CD4-positive, alpha-beta T cell treated with Interleukin-1 beta for 1 hour (primary cell): ENCODE measurements at places on chromosomes 7 and 10.

DNA sequence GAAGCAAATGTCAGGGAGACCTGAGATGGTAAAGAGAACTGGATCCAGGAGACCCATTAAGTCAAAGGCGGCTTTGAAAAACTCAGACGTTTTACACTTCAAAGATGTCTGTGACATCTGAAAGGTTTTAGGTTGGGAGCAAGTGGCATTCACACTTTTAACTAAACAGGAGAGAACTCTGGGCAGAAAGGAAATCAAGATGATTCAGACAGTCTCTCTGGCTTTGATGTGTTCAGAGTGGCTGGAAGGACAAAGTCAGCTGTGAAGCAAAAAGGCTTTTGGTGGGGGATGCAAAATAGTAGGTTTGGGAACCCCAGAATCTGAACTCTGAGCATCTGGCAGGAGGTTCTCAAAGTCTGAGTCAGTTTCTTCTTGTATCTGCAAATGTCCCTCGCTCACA, 66.6 kb downstream of the PRKCQ start:
- peak; percentile 47 for DNase-seq

DNA sequence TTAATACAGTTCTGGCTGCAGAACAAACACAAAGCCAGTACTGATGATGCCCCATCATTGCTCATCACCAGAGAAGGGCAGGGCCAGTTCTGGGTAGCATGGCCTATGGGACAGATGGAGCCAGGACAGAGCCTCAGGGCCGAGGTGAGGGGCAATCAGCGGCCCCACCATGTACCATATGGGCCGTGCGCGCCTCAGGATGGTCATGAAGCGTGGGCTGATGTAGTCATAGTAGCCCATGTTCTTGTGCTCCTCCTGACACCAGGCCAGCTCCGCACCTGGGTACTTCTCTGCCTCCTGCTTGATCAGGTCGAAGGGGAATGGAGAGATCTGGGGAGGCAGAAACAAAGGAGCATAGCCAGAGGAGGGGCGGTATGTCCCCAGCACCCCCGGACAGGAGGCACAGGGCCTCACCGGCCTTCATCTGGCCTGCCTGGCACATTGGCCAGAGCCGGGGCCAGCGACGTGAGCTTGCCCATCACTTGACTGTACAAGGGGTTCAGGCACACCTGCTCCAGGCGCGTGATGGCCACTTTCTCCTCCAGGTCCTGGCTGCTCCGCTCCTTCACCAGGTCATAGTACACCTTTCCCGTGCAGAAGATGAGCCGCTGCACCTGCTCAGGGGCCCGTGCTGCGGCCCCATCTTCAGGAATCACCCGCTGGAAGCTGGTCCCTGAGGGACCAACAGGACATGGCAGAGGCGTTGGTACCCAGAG, 26.1 kb downstream of the OGDHL start:
- DNase-seq: no peak

- DNase-seq: no peak
Observed at GRCh38 chr7:99551334-99551733, 580 bp downstream of the FAM200A start.

DNA sequence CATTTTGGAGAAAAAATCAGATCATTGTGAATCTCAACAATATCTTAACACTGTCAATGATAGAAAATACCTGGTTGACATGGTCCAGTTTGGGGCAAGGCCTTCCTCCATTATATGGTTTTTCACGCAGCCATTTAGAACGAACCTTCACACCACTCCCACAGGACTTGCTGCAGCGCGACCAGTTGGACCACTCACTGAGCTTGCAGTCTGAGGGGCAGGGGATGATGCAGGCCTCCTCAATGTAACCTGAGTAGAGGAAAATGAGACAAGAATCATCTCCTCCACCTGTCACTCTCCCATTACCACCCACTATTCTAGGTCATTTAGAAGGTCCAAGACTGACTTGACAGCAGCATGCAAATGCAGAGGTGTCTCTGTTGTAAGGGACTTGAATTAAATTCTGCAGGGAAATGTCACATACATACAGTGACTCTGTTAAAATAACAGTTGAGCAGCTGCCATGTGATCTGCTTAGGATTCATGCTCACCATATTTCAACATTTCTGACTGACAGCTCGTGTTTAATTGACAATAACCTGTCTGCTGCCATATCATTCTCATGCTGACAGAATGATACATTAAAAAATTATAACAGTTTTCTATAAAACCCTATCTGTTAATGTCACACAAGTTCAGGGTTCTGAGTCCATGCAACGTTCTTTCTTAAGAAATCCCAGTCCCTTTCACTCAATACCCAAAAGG, 403.0 kb downstream of the THSD7A start:
- DNase-seq: no peak

DNA sequence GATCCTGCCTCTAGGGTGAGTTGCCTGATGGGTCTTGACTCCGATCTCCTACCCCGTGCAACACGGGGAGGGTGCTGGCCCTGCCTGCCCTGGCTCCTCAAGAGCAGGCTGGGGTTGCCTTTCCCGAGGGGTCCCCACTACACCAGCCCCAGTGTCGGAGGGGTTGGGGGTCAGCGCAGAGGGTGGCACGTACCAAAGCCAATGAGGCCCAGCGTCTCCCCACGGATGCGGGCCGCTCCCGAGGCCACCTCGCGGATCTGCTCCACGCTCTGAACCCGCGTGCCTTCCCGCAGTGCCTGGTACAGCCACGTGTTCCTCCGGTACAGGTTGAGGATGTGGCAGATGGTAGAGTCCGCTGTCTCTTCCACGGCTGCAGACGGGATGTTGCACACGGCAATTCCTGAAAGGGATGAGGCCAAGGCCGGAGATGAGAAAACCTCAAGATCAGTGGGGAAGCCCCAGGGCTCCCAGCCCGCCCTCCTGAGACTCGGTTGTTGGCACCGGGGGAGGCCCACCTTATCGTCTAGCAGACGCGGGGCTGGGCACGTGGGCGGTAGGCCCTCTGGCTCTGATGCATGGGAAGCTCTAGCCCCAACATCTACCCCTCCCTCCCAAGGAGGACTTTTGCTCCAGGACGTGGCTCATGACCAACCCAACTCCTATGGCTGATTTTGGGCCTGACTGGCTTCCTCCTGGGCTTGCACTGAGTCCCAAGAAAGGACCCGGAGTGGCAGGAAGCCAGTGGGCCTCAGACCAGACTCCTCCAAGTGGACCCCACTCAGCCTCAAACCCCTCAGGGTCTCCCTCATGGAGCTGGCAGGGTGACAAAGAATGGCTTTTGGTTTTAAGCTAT, 56.1 kb downstream of the ZRANB1 start:
- DNase-seq: no peak

DNA sequence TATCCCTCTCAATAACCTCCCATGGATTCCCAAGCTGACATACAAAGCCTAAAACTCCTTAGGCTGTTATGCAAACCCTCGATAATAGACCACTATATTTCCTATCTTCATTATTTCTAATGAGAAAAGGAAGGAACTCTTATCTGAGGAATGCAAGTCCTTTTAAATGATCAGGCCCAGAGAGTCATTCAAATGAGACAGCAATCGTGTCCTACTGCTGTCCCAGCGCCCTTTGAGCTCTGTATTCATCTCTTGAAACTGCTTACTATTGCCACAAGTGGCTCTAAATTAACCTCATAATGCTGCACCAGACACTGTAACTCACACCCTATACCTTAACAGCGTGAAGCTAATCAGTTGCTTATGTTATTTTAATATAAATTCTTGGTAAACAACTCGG, 182.1 kb upstream of the NAMPT start:
- no peak for DNase-seq

DNA sequence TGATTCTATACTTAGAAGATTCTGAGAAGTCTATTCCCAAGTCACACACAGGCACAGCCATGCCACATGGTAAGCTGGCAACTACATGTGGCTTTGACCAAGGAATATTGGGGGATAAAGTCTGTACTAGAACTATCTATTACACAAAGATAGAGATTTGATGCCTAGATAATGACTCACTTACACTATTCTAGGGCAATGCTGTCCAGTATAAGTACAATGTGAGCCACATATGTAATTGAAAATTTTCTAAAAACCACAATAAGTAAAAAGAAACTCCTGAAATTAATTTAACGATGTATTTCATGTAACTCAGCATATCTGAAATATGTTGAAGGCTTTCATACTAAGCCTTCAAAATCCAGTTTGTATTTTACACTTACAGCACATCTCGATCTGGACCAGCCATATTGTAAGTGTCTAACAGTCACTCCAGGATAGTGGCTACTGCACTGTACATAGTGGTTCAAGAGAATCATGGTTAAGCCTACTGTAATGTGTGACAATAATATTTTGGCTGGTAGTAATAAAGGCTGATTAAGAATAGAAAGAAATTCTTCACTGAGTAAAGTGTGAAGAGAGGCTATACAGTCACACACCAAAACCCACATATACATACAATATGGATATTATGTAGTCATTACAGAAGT, 62.8 kb downstream of the RTKN2 start:
- no peak for DNase-seq

- no peak for DNase-seq
Observed at GRCh38 chr10:59881640-59882039, 24.7 kb downstream of the CCDC6 start.

DNA sequence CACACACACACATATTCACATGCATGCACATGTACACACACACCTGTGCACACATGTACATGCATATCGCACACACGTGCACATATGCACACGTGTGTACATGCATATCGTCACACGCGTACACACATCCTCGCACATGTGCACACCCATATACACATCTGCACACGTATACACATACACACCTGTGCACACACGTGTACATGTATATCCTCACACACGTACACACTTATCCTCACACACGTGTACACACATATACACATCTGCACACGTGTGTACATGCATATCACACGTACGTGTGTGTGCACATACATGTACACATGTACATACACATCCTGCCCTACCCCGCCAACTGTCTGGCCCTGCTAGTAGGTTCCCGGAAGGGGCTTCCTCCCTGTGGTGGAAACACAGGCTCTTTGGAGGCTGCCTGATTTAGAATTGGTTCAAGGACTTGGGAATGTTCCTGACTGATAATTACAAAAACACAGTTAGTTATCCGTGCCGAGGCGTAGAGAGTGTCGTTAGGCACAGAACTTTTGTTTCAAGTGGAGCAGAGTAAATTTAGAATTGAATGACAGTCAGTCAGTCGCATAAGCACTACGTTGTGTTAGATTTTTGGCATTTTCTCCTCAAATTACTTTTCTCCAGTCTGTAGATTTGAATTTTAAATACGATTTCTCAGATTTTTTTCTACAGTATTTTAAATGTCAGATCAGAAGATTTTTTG, 18.5 kb upstream of the PRKAR1B start:
- DNase-seq: no peak

- DNase-seq: no peak
Observed at GRCh38 chr7:3128857-3129490, 85.3 kb upstream of the CARD11 start.

GRCh38 chr10:33151344-33151864, 183.1 kb downstream of the NRP1 start:
- no peak for DNase-seq

DNA sequence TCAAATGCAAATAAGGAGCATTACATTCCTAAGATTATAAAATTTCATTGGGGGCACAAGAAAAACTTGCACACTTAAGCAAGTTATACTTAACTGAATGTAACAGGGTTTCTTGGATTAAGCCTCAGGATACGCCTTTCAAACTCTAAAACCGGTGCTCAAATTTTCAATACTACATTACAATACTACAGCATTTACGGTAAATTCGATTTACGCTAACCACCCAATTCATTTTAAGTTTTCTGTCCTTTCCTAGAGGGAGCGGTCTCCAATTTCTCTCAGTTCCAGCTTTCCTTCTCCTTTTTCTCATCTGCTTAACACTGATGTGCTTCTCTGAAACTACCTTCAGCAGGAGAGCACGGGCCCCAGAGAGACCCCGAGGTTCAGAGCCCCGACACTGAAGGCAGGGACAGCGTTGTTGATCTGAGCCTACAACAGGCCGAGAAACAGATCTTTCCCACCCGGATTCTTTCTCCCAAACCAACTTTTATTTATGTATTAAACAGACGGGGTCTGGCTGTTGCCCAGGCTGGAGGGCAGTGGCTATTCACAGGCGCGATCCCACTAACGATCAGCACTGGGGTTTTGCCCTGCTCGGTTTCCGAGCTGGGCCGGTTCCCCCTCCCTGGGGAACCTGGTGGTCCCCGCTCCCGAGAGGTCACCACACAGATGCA, 798 bp downstream of the ZNF425 start:
- DNase-seq: no peak

GRCh38 chr10:93614101-93614825, 1.9 kb downstream of the PDE6C start:
- DNase-seq: no peak

GRCh38 chr7:77629797-77630196, 66.5 kb upstream of the RSBN1L start:
- no peak for DNase-seq

- no peak for DNase-seq
Observed at GRCh38 chr10:49647985-49648795, 31.3 kb upstream of the C10orf53 start.

- no peak for DNase-seq
Observed at GRCh38 chr7:98641646-98642500, 24.8 kb downstream of the NPTX2 start.

DNA sequence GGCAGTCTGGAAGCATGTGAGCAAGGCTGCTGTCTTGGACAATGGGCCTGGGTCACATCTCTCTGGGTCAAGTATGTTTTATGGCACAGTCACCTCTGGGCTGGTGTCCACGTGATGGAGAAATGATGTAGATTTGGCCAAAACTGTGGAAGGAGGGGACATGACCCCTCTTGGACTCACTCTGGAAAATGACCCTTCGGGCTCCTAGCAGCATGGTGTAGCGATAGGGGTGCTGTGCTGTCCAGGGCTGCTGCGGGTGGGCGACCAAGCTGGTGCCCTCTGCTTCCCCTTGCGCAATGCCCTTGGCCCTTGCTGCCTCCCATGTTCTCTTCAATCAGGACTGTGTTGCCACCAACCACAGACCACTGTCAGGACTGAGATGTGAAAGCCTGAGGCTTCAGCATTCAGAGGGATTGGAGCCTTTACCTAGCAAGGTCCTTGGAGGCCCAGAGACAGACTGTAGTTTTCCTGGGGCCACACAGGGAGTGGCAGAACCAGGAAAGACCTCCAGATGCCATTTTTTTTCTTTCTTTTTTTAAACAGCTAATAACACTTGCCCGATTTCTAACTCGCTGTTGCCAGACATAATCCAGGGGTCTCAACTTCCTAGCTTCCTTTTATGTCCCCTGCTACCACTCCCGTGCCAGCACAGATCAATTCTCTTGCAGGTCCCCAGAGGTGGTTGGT, 6.1 kb downstream of the CYP26A1 start:
- DNase-seq: no peak

- DNase-seq: no peak
Observed at GRCh38 chr7:64359543-64359942, 45.8 kb downstream of the ZNF736 start.

DNA sequence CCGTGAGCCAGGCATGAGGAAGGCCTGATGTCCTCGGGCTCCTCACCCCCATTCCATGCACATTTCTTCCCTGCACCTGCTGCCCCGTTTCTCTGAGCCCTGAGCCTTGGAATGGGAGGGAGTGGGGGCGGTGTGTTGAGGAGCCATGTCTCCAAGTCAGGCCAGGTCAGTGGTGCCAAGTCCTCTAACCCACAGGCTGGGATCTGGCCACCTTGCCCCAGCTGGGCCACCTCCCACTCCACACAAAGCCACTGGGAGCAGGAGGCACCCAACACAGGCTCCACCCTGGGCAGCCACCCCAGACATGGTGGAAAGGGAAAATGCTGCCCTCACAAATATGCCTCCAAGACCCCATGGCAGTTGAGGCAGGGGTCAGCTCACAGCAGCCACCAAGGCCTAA, 27.7 kb downstream of the ZCCHC24 start:
- DNase-seq: no peak

GRCh38 chr10:79266543-79267312, 80.5 kb upstream of the PPIF start:
- no peak for DNase-seq

GRCh38 chr10:33392706-33393105, 58.2 kb upstream of the NRP1 start:
- no peak for DNase-seq
